SK-N-SH (cell line): ENCODE measurements at places on chromosomes 5 and 9. TPM values are rescaled to one million over a fixed set of nuclear protein-coding genes. Genes with fewer than 3 reads are reported as not detected.

The ADGRD2 gene
- polyA plus RNA-seq: 0.05 and 0.10 TPM in 2 replicates

The TAF11L12 gene
- polyA plus RNA-seq: not detected in 2 replicates

The GRHPR gene
- polyA plus RNA-seq: 206 and 232 TPM in 2 replicates

The OLFM1 gene
- polyA plus RNA-seq: 13.3 and 15.9 TPM in 2 replicates

The SPATA31D4 gene
- not detected in 2 replicates for polyA plus RNA-seq

The GFPT2 gene
- polyA plus RNA-seq: 8.1 and 8.9 TPM in 2 replicates

The ACTL7B gene
- 0.06 and 0.07 TPM in 2 replicates for polyA plus RNA-seq

The PCDHB7 gene
- 1.5 and 1.7 TPM in 2 replicates for polyA plus RNA-seq

The POLR1E gene
- 38.8 and 42.1 TPM in 2 replicates for polyA plus RNA-seq

The RASA1 gene
- polyA plus RNA-seq: 49.1 and 57.9 TPM in 2 replicates

The LCN10 gene
- not detected in 2 replicates for polyA plus RNA-seq

The NEURL1B gene
- polyA plus RNA-seq: 2.2 and 2.8 TPM in 2 replicates

The LAMC3 gene
- 0.06 and 0.07 TPM in 2 replicates for polyA plus RNA-seq

The PIP5K1B gene
- not detected in 2 replicates for polyA plus RNA-seq

The ACOT12 gene
- 0.07 and 0.19 TPM in 2 replicates for polyA plus RNA-seq

The MLANA gene
- polyA plus RNA-seq: not detected in 2 replicates

The OBP2A gene
- not detected in 2 replicates for polyA plus RNA-seq

The AFAP1L1 gene
- polyA plus RNA-seq: 0.82 and 0.89 TPM in 2 replicates

The IFNA16 gene
- polyA plus RNA-seq: not detected in 2 replicates

The CXCL14 gene
- 0.05 and 0.08 TPM in 2 replicates for polyA plus RNA-seq

The ADAMTS2 gene
- 0.12 and 0.57 TPM in 2 replicates for polyA plus RNA-seq

The WNT8A gene
- not detected in 2 replicates for polyA plus RNA-seq

The FOXD4 gene
- 0.34 and 0.38 TPM in 2 replicates for polyA plus RNA-seq

The PDE8B gene
- not detected in 2 replicates for polyA plus RNA-seq

The PCDHB16 gene
- 2.3 and 2.7 TPM in 2 replicates for polyA plus RNA-seq

The PCBD2 gene
- polyA plus RNA-seq: 5.1 and 6.2 TPM in 2 replicates

The CSF1R gene
- polyA plus RNA-seq: 0.15 and 0.25 TPM in 2 replicates

The ORM2 gene
- polyA plus RNA-seq: not detected in 2 replicates

The SUSD3 gene
- 0.49 and 0.67 TPM in 2 replicates for polyA plus RNA-seq

The SLC4A9 gene
- polyA plus RNA-seq: 0.02 TPM in 1 of 2 replicates, not detected in the other

The PCDHB5 gene
- 0.08 and 0.10 TPM in 2 replicates for polyA plus RNA-seq

The RGS3 gene
- 50.6 and 60.7 TPM in 2 replicates for polyA plus RNA-seq

The WDR38 gene
- not detected in 2 replicates for polyA plus RNA-seq

The IL3 gene
- not detected in 2 replicates for polyA plus RNA-seq

The FCN2 gene
- polyA plus RNA-seq: not detected in 2 replicates

The OBP2B gene
- polyA plus RNA-seq: not detected in 2 replicates

The HAND1 gene
- 1.1 and 2.6 TPM in 2 replicates for polyA plus RNA-seq

The IGFBPL1 gene
- 0.41 and 1.5 TPM in 2 replicates for polyA plus RNA-seq

The REEP2 gene
- 25.4 and 31.2 TPM in 2 replicates for polyA plus RNA-seq

The SH3TC2 gene
- 1.1 and 1.7 TPM in 2 replicates for polyA plus RNA-seq

The IRX2 gene
- polyA plus RNA-seq: not detected in 2 replicates

The ZNF883 gene
- 2.0 and 2.3 TPM in 2 replicates for polyA plus RNA-seq

The TRIM7 gene
- polyA plus RNA-seq: 2.0 and 3.5 TPM in 2 replicates

The SPATA31A3 gene
- polyA plus RNA-seq: not detected in 2 replicates

The C1QTNF3 gene
- 1.5 and 1.6 TPM in 2 replicates for polyA plus RNA-seq

The TMEFF1 gene
- 2.1 and 2.5 TPM in 2 replicates for polyA plus RNA-seq

The ZDHHC11 gene
- polyA plus RNA-seq: 0.65 and 0.76 TPM in 2 replicates

The IL9 gene
- not detected in 2 replicates for polyA plus RNA-seq

The PDLIM4 gene
- 45.1 and 57.1 TPM in 2 replicates for polyA plus RNA-seq

The ITGA2 gene
- 38.2 and 52.1 TPM in 2 replicates for polyA plus RNA-seq

The HTR1A gene
- polyA plus RNA-seq: not detected in 2 replicates

The SH3PXD2B gene
- 15.0 and 15.7 TPM in 2 replicates for polyA plus RNA-seq

The NEUROG1 gene
- not detected in 2 replicates for polyA plus RNA-seq

The SPINK13 gene
- polyA plus RNA-seq: not detected in 2 replicates
